Ovary (tissue), 10 donors: ENCODE measurements at places on chromosomes 16 and 17. TPM values are rescaled to one million over a fixed set of nuclear protein-coding genes. Genes with fewer than 3 reads are reported as not detected.

DNA sequence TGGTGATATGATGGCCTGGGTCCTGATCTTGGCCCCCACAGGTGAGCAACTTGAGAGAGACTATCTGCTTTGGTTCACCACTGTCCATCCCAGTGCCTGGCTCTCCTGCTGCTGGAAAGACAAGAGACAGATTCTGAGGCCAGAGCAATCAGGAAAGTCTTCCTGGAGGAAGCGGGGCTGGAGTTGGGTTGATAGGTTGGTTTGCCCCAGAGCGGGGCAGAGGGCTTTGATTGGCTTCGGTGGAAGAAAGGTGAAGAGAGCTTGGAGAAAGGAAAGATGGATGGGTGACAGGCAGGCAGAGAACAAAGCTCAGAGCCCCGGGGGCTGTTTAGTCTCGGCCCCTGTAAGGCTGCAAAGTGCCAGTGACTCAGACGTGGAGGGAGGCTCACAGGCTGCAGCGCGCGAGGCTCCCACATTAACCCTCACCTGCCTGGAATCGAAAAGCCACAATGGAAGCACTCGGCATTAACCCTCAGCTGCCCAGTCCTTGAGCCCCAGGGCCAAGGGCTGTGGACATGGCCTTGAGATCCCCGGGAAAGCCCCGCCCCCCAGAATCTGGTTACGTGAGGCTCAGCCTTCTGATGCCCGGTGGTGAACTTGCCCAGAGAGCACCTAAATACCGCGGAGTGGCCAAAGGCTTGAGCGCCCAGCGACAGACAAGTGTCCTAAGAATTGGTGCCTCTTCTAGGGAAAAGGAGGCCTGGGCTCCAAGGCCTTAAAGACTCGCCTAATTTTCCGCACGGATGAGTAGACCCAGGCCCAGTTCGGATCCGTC is 996 bp upstream of the CPNE2 start:
- peak; percentile 53 for DNase-seq

- no peak for DNase-seq
These were observed 74.2 kb downstream of the CRISPLD2 start for GRCh38 chr16:84893849-84894599.

GRCh38 chr16:74438492-74438979 is 17.3 kb upstream of the CLEC18B start:
- no peak for DNase-seq

DNA sequence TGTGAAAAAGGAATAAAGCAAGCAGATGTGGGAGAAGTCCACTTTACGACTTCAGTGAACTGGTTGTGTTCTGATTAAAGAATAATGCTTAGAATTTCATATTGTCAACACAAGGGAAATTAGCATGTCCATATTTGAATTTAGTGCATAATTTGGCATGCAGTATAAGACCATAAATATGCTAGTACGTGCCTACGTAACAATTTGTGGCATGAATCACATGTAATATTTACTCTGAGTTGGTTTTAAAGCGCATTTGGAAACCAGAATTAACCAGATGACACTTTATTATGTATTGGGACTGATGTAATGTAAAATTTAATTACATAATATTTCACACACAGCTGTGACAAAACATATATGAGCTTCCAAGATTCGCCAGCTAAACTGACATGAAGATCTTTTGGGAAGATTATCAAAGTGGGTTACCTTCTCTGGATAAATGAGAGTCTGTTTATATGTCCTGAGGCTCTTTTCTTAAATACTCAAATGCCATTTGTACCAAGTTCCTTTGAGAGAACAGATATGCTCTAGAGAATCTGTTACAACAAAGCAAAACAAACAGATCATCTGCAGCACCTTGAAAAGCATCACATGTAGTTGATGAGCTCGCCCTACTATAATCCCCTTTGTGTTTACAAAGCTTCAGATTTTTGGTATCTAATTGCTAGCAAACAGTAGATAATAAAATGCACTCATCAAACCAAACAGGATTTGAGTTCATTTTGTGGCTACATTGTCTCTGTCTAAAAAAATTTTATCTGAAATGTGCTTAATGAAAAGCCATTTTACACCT is 1468.6 kb downstream of the CDH11 start:
- no peak for DNase-seq

DNA sequence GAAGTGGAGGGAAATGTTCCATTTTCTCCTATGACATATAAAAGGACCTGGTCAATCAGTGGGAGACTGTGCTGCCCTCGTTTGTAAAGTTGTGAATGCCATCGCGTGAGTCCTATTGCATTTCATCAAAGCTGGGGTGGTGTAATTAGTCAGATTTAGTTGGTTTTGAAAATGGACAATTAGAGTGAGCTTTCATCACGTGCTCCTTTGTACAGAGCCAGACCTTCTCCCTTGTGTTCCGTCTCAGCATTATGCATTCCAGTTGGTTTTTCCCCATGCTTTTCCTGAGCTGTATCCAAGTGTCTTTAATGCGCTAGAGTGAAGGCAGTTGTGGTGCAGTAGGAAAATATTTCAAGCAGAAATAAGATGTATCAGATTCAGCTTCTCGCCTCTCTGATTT is 10.4 kb downstream of the SEC14L1 start:
- no peak for DNase-seq

GRCh38 chr17:17758941-17759563 is 77.7 kb downstream of the SREBF1 start:
- no peak for DNase-seq

DNA sequence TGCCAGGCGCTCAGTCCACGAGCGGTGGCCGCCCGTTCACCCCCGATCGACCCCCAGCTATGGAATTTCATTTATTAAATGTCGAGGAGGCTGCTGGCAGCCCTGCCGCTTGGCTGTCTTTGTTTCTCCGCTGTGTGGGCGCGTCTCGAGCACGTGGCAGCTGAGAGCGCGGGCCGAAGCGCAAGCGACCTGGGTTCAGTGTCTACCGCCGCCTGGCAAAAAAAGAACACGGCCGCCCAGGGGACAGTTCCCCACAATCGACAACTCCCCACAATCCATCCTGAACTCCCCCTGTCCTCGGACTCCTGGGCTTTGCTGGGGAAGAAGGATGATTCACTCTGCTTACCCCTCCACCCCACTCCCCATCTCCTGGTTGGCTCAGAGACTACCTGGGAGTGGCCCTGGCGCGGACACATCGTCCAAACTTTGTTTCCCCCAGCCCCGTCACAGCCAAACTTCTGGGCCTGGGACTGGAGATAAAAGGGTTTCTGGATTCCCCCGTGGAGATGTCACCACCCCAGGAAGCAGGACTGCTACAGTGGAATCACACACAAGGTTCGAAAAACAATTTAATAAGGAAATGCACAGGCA is 1.7 kb upstream of the ANKRD13B start:
- DNase-seq = no peak

DNA sequence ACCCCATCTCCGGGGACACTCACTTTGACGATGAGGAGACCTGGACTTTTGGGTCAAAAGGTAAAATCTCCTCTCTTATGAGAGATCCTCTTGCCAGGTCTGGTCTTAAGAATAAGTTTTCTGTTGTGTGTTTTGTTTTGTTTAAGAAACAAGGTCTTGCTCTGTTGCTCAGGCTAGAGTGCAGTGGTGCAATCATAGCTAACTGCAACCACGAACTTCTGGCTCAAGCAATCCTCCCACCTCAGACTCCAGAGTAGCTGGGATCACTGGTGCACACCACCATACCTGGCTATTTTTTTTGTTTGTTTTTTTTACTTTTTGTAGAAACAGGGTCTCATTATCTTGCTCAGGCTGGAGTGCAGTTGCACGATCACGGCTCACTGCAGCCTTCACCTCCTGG is 4.1 kb downstream of the MMP25 start:
- DNase-seq = no peak

DNA sequence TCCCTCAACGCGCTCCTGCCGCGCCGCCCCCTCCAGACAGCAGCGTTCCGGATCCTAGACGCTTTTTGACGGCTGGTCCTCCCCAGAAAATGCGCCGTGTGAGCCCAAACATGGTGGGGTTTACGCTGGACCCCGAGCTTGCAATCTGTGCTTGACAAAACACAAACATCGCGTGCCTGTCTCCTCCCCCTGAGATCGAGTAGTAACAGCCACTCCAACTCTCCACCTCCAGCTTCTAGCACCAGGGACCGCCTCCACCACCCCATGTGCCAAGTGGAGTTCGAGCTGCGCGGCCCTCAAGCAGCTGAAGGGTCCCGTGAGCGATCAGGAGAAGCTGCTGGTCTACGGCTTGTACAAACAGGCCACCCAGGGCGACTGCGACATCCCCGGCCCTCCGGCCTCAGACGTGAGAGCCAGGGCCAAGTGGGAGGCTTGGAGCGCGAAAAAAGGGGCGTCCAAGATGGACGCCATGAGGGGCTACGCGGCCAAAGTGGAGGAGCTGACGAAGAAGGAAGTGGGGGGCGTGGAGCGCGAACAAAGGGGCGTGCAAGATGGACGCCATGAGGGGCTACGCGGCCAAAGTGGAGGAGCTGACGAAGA is 656 bp upstream of the GEMIN4 start:
- DNase-seq = peak; percentile 79

GRCh38 chr16:19875900-19876299 is 8.7 kb downstream of the GPRC5B start:
- DNase-seq = no peak

DNA sequence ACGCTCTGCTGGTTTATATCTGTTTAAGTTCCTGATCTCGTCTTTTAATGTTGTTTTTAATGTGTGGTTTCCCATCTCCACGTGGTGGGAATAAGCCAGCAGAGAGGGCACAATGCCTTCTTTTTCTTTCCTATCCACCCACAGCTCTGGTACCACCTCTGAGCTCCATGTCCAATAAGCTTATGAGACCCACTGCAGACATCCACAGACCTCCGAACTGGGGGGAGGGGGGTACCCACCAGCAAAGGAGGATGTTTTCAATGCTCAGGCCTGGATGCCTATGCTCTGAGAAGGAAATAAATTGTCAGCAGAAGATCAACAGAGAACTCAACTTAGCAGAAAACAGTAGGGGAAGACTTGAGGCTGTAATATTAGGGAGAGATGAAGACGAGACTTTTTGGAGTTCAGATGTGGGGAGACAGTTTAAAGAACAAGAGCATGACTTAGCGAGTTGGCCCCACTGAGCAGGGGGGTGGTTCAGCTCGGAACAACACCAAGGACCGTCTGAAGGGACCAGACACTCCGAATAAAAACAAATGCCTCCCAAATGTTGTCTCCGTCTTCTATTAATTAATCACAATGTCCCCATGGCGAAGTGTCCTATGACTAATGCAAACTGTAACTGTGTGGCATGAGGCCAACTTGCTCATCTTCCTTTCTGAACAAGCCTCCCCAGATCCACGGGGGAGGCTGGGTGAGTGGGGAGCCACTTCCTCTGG is 62.7 kb downstream of the GAS7 start:
- no peak for DNase-seq

DNA sequence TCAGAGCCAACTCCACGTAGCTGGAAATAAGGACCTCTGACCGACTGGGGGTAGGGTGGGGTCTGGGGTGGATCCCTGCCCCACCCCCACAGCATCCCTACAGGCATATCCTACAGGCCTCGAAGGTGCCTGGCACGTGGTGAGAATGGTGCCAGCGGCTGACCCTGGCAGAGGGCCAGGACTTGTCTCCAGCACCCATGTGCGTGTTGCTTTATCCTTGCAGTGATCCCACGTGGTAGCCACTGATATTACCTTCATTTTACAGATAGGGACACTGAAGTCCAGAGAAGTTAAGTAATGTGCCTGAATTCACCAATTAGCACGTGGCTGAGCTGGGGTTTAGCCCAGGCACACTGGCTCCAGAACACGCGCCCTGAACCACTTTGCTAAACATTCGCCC is 8.3 kb downstream of the ITGAD start:
- no peak for DNase-seq

DNA sequence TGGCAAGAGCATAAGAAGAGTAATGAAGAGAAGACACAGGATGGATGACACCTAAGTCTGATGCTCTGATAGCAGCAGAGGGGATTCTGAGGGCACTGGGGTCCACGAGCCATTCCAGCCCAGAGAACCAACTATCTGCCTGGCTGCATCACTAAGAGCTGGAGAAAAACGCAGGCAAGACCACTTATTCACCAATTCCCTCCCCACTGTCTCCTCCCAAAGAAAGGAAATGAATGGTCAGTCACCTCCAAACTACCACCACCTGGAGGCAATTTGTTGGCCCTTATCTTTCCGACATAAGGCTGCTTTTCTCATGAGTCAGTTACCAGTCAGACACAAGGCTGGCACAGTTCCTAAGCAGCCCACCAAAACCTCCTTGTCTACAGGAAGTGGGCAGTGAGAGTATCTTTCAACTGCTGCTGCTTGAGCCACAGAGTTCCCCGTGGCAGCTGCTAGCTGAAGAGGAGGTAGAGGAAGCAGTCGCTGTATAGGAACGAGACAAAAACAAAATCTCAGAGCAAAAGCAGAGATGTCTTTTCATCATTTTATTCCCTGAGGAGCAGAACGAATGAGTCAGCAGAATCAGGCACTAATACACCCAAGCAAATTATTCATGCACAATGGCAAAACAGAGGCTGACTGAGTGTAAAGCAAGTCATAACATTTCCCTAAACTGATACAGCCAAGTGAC is 111.1 kb downstream of the SMG6 start:
- no peak for DNase-seq

GRCh38 chr16:85330006-85330693 is 217.9 kb upstream of the CIBAR2 start:
- no peak for DNase-seq

GRCh38 chr16:56728027-56728426 is 1.9 kb upstream of the NUP93 start:
- no peak for DNase-seq

- no peak for DNase-seq
These were observed at the start of gene TBX21 for GRCh38 chr17:47733047-47733673. TSS of gene TBX21 (plus strand) at chr17:47733236. CDS start at chr17:47733455, 219 bp downstream.

- no peak for DNase-seq
These were observed 8.9 kb downstream of the ZNF597 start for GRCh38 chr16:3434373-3434772.

DNA sequence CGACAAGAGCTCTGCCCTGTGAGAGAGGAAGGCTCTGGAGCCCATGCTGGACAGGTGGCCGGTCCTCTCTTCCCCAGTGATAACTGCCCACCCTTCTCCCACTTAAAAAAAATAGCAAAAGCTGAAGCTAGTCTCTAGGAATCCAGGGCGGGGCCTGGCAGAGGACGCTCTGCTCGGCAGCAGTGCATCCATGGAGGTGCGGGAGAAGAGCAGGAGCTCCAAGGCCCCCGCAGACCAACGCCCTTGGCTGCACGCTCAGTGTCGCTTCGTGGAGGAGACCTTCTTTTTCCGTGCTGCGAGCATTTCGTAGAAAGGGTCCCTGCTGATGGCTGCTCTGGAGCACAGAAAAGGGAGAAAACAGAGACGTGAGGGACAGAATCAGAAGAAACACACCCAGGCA is 98.6 kb upstream of the DNAH17 start:
- no peak for DNase-seq

The BIRC5 gene
- polyA plus RNA-seq = 1.4 TPM

The GNG13 gene
- not detected for polyA plus RNA-seq

The CD300LB gene
- polyA plus RNA-seq = 0.43 TPM

The C16orf92 gene
- polyA plus RNA-seq = not detected

The TMC7 gene
- 0.38 TPM for polyA plus RNA-seq

The HEATR9 gene
- polyA plus RNA-seq = not detected

The TNFRSF13B gene
- not detected for polyA plus RNA-seq

The SLC12A3 gene
- 0.04 TPM for polyA plus RNA-seq

The C17orf113 gene
- polyA plus RNA-seq = 0.67 TPM

The IL17C gene
- not detected for polyA plus RNA-seq

The GAS2L2 gene
- polyA plus RNA-seq = not detected

The LPCAT2 gene
- 12.2 TPM for polyA plus RNA-seq
